ENCODE measurements at places on chromosomes 16 and 17.

GRCh38 chr17:15309793-15310192 lies 31.6 kb downstream of the TEKT3 start:
- no peak for DNase-seq

GRCh38 chr17:72562615-72563188 lies 441.9 kb downstream of the SOX9 start:
- DNase-seq = no peak

DNA sequence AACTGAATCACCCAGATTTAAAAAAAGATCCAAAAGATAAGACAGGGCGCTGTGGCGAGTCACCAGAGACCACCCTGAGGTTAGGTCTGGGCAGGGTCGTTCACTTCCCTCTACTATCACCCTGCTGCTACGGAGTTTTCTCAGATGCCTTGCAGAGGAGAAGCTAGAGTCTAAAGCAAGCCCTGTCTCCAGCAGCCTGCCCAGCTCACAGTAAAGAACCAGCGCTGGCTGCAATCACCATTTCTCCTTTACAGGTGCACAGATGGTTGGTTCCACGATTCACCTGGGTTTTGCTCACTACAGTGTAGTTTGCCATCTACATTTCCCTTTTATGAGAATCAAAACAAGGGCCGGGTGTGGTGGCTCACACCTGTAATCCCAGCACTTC lies 71.3 kb downstream of the SRCIN1 start:
- DNase-seq = no peak

GRCh38 chr17:35890774-35891155 lies 10.6 kb upstream of the CCL5 start:
- no peak for DNase-seq

DNA sequence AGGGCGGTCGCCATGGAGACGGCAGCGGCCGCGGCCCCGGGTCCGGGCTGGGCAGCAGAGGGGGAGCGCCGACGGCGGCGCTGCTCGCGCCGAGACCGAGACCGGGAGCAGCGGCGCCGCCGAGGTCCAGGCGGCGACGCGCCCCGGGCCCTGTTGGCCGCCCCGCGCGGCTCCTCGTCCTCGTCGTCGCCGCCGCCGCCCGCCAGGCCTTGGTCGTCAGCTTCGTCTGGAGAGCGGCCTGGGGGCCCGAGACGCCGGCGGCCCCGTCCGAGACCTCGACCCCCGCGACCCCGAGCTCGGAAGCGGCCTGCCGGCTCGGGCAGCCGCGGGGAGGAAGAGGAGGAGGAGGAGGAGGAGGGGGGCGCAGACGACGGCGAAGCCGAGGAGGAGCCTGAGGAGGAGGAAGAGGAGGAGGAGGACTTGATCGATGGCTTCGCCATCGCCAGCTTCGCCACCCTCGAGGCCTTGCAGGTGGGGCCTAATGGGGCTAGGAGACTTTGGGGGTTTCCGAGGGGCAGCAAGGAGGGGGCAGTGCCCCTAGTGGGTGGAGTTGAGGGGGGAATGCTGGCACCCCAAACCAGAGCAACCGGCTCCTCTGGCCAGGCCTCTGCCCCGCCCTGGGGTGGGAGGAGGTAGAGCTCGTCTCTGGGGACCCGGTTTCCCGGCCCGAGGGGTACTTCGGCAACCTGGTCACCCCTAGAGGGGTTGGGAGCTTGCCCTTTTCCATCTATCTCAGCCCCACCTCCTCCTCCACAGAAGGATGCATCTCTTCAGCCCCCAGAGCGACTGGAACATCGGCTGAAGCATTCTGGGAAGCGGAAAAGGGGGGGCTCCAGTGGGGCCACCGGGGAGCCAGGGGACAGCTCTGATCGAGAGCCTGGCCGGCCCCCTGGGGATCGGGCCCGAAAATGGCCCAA lies 1.5 kb downstream of the FBRS start:
- peak; percentile 38 for DNase-seq

- DNase-seq = no peak
Measured at GRCh38 chr16:18805257-18805773, 4.0 kb upstream of the ARL6IP1 start.

- no peak for DNase-seq
Measured at GRCh38 chr17:8074554-8074953, 13.0 kb downstream of the ALOX12B start.

DNA sequence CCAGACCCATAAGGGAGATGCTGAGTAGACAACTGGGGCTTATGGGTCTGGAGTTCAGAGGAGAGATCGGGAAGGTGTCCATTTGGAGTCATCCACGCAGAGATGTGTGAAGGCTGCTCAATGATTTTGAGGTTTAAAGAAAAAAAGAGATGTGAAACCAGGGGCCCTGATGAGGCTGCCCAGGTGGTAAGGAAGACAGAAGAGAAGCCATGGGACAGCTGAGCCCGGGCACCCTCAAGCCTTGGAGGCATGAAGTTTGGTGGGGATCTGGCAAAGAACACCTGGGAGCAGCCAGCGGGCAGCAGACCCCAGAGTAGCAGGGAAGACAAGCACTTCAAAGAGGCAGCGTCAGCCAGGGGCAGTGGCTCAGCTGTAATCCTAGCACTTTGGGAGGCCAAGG lies 20.8 kb upstream of the MYO15B start:
- no peak for DNase-seq

DNA sequence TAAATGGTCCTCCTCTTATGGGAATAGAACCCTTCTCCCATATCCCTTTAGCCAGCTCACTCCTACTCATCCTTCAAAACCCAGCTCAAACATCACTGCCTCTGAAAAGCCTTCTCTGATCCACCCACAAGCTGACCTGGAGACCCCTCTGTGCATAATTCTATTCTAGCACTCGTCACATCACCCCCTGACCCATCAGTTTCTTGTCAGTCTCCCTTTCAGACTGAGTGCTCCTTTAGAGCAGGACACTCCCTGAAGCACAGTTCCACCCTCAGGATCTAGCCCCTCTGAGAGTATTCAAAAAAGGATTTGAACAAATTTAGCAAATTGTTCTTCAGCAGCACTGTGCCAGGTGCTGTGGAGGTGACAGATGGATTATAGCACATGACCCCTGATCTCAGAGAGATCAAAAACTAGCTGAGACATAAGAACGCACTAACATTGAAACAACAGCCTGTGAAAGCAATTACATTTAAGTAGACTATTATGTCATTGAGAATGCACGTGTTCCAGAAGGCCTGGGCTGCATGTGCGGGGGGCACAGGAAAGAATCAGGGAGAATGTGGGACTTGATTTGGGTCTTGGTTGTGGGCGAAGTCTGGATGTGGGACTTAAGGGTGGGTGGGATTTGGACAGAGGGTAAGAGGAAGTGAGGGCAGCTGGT lies 43.5 kb downstream of the MRPS23 start:
- DNase-seq = no peak

GRCh38 chr17:52276381-52277008 lies 118.0 kb upstream of the CA10 start:
- DNase-seq = no peak

DNA sequence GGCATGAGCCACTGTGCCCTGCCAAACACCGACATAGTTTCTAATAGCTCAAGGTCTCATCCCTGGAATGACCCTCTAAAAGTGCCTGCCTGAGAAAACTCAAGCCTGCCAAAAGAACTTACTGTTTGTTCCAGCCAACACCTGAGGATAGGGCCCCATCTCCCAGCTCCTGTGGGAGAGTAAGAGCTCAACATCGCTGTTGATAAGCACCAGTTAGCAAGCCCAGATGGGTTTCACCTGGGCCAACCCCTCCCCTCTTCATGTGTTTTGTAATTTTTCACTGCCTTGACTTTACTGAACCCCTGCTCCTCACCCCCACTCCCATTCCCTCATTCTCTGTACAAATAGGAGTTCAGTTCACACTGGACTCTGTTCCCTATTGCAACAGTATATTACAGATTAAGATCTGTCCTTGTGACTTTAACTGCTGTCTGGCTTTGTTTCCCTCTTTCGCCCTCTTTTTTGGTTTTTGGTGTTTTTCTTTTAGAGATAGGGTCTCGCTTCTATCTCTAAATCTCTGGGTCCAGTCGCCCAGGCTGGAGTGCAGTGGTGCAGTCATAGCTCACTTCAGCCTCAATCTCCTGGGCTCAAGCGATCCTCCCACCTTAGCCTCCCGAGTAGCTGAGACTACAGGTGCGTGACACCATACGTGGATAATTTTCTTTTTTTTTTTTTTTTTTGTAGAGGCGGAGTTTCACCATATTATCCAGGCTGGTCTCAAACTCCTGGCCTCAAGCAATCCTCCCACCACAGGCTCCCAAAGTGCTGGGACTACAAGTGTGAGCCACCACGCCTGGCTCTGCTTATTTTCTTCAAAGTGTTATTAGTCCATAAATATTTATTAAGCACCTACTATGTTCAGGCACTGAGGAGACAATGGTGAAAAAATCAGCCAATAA lies 12.3 kb downstream of the NUPR1 start:
- no peak for DNase-seq

DNA sequence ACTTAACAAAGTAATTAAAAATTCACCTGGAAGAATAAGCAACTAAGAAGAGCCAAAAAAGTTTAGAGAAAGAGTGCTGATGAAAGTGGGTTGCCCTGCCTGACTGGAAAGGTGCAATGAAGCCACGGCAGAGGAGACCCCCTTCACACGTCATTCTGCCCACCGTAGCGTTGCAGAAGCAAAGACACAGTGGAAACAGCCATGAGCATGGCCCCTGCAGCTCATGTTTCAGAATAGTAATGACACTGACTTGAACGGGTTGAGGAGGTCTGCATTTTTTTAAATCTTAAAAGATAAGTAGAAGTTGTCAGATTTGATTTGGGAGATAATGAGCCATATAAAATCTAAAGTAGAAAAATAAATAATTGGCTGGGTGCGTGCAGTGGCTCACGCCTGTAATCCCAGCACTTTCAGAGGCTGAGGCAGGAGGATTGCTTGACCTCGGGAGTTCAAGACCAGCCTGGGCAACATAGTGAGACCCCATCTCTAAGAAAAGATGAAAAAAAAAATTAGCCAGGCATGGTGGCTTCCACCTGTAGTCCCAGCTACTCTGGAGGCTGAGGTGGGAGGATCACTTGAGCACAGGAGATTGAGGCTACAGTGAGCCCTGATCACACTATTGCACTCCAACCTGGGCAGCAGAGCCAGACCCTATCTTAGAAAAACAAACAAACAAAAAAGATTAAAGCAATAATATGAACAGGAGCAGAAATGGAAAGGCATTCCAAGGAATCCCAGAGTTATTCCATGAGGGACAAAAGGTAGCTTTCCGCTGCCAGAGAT lies 184.6 kb downstream of the LGALS9B start:
- DNase-seq = no peak

DNA sequence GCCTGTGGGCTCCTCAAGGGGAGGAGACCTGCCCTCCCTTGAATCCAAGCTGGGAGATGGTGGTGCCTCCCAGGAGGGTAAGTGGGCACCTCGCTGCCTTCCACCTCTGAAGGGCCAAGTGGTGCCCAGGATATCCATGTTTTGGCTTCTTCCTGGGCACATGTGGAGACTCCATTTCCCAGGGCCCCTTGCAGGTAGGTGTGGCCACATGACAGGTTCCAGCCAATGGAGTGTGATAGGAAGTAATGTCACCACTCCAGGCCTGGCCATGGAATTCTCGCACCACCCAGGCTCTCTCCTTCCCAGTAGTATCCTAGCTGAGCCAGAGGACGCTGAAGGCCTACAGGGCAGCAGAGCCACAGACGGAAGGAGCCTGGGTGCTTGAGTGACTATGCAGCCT lies 17.6 kb upstream of the PEMT start:
- DNase-seq = no peak

GRCh38 chr16:67451704-67452435 lies 20.9 kb downstream of the HSD11B2 start:
- no peak for DNase-seq

DNA sequence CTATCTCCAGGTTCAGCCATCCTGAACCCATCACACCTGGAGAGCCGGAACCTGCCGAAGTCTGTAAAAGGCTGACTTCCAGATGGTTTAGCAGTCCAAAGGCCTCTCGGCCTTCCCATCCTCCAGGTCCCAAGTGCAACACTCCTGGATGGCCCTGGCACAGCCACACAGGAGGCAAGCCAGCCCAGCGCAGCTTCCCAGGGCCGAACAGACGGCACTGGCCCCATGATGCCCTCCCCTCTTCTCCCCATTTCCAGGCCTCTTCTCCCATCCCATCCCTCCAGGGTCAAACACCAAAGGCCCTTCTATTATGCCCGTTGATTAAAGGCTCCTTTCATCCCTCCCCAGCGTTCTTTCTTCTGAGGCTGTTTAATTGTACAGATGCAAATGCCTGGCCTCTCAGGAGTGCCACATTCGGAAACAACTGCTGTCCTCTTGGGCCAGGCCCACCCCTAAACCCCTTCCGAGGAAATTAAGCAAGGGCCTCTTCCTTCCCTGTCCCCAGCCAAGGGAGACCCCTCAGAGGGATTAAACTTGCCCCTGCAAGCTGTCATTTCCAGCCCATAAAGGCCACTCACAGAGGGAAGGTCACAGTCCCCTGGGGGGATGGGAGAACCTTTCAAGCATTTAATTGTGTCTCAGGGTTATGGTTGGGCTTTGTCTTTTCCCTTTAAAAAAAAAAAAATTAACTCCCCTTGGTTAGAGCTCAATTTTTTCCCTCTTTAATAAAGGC lies 30.8 kb downstream of the AXIN2 start:
- no peak for DNase-seq

DNA sequence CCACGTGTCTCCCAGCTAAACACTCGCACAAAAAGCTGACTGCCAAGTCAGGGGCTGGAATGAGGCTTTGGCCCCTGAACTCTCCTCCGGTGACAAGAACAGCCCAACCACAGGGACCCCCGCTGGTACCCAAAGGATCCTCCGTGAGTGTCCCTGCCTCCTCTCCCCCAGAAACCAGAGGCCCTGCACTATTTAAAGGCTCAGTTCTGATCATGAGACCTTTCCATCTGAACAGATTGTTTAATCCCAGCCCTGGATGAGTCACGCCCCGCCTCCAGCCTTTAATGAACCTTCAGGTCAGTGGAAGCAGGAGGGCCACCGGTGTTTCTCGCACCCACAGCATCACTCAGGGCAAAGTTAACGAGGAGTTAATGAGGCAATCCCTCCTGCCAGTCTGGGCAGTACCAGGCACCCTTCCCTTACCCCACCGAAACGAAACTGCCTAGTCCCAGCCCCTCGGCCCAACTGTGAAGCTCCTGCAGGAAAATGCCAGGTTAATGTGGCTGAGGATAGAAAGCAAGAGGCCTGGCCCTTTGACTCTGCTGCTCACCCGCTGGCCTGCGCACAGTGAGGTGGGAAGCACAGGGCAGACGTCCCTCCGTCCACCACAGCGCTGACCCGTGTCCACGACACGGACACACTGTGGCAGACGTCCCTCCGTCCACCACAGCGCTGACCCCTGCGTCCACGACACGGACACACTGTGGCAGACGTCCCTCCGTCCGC lies 32.4 kb downstream of the TIMM22 start:
- no peak for DNase-seq

- no peak for DNase-seq
Measured at GRCh38 chr17:75590849-75591721, 3.5 kb downstream of the MYO15B start.

- DNase-seq = no peak
Measured at GRCh38 chr16:72857834-72858664, 189.9 kb downstream of the ZFHX3 start.

DNA sequence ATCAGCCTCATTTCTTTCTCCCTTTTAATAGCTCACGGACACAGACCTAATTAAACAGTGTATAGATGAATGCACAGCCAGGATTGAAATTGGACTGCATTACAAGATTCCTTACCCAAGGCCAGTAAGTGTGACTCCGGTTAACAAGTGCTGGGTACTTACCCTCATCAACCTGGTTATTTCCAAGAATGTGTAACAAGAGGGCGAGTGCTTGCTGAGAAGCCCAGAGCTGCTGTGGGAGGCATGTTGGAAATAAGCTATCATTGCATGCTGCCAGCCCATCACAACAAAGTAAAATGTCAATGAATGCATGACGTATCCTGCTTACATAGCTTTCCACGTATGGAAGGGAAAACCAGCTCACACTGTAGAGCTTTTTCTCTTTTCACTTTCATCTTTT lies 19.5 kb downstream of the LYRM1 start:
- no peak for DNase-seq
